Stomach (tissue), 19 donors: ENCODE measurements at places on chromosomes 5 and 9. TPM values are rescaled to one million over a fixed set of nuclear protein-coding genes. Genes with fewer than 3 reads are reported as not detected.

DNA sequence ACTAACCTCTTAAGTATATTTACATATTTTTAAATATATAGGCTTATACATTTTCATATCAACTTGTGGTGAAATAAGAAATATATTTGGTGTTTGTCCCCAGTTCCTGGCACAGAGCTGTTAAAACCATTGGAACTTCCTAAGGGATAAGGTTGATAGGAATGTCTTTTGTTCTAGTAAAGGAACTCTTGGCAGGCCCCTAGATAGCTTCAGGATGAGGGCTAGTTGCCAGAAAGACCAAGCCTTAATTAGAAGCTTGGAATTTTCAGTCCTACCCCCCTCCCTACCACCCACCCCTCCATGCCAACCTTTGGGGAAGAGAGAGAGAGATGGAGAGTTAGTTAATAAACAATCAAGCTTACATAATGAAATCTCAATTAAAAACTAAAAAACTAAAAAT, 638.6 kb upstream of the ACO1 start:
- no peak for DNase-seq

DNA sequence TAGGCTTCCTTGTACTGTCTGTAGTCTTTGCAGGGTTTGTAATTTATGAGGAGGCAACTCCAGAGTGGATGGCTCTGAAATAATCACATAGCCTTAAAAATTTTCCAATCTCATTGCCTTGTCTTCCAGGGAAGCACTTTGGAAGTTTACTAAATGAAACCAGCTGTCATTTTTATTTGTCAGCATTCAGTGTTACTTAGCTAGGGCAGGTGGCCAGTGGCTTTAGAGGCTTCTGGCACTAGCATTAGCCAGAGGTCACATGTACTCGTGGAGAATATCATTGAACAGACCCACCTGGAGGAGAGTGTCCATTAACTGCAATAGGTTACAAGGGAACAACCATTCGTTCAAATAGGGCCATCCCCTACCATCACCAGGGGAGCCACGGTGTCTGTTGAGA, 160.3 kb upstream of the SLC28A3 start:
- peak; percentile 23 for DNase-seq

DNA sequence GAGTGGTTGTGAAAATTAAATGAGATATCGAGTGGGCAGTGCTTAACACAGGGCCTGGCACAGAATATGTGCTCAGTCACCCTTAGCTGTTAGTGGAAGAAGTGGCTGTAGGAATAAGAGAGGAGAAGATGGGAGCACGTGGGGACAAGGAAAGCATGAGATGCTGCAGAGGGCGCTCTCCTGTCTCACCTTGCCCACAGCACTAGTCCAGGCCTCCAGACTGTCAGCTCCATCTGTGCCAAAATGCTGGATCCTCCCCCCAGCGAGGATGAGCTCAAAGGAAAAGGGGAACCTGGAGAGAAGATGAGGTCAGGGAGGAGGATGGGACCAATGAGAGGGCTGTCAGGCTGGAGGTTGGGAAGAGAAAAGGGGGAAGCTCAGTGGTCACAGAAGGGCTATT, 12.5 kb downstream of the ARAP3 start:
- DNase-seq, result no peak

DNA sequence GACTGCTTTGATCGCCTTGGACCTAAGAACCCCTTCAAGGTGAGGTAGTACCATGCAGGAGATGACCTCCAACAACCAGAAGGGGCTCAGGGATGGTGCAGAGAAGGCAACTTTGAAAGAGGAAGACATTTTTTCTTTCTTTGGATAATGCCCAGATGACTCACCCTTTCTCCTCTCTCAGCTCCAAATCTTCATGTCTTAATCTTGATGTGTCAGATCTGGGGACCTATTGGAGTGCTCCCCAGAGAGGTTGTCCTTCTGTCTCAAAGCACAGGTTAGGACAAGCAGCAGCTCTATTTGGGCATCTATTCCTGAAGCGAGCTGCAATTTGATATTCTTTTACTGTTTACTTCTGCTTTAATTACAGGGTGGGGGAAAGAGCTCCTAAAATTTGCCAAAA, 229.9 kb upstream of the MAP3K1 start:
- no peak for DNase-seq

DNA sequence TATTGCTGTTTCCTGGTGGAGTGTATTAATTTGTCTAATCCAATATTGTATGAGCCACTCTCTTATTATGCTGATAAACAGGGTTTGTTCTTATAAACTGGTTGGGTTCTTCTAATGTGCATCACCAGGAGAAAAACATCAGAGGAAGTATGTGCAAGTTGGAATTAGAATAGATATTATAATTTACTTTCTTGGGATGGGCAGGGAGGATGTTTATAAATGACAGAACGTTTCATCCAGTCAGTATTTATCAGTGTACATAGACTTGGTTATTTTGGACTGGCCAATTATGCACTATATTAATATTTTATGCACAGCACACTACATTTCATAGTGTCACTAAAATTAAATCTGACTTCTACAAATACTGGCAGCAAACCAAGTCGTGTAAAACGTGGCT, 495.8 kb downstream of the PSAT1 start:
- DNase-seq, result no peak

DNA sequence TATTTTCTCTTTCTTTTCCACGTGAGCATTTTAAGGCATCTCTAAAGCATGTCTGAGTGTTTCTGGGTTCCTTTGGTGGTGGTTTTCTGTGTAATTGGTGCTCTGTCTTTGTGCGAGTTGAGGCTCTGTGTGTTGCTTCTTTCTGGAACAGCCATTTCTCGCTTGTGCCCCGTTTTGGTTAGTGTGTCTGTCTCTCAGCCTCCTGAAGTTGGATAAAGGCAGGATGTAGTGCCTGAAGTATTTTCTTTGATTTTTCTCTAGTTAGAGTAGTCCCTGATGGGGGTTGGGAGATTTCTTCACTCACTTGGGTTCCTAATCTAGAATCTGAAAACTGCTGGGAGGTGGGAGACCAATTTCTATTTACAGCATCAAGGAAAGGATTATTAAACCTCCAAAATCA, 129.7 kb upstream of the TMEM161B start:
- DNase-seq, result no peak

DNA sequence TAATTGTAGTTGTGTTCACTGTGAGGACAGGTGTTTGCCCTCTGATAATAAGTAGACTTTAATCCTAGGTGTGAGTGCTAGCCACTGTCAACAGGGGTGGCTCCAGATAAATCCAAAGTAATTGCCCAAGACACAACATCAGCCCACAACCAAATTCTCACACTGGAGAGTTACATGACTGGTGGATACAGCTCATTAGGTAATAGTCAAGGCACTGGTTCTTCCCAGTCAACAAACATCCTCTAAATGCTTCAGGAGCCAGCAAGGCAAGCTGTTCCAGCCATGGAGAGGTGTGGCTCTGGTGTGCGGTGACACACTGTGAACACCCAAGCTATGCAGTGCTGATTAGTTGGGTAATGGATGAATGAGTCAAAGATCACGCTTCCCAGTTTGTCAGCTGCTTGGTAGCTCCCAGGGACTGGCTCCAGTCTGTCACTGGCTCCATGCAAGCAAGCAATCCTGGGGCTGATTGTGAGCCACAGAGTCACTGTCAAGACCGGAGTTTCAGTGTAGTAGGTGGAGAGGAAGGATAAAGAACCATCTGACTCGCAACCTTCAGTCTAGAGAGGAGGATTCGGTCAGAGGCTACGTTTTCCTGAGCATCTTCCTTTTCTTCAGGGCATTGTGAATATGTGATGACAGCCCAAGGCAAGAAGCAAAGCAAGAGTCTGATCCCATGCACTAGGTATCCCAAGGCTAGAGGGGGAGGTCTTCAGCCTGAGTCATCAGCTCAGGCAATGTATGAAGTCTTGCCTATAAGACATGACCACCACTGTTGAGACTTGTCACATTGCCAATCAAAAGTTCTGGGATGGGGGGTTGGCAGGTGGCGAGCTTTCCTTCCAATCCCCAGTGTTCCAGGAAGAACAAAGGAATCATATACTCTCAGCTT, 63.1 kb downstream of the UGCG start:
- peak; percentile 83 for DNase-seq

The TMEM215 gene
- total RNA-seq, result not detected
